Colonic mucosa (tissue), 4 donors: ENCODE measurements at places on chromosomes 1 and 21. TPM values are rescaled to one million over a fixed set of nuclear protein-coding genes. Genes with fewer than 3 reads are reported as not detected.
A peak's percentile ranks its signal among the peaks of the same experiment; 100 is the strongest.

DNA sequence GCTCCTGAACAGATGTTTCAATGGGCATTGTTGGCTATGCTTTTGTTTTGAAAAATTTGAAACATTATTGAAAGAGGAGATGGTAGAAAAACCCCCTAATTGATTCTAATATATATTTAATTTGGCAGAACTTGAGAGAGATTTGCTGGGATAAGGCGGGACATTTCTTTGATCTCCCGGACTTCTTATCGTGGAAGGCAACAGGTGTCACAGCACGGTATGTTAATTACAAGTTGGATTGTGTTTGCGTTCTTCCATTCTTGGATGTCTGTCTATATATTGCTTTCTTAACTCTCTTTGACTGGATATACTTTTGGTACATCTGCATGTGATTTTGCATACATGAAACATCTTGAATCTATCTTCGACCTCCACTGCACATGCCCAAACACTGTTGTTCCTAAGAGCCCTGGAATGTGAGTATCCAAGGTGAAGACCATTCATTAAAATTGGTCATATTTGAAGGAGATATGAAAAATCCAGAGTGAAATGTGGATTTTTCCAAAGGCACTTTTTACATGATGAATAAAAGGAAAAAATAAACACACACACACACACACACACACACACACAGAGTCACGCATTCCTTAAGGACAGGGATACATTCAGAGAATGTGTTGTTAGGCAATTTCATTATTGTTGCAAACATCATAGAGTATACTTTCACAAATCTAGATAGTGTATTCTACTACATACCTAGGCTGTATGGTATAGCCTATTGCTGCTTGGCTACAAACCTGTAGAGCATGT, 81.9 kb downstream of the FGGY start:
- no peaks in the 10 kb centered on the region for H3K27me3 ChIP-seq
- no peak for DNase-seq
- no peak overlapping the region for H3K27ac ChIP-seq
- no peaks in the 10 kb centered on the region for H3K36me3 ChIP-seq

- no peak for DNase-seq
- no peaks in the 10 kb centered on the region for H3K36me3 ChIP-seq
- H3K4me1 ChIP-seq: peaks cover 8% of the 10 kb centered on the region
- H3K4me3 ChIP-seq: no peak overlapping the region
Observed at GRCh38 chr21:45076245-45076711, 1.9 kb downstream of the ADARB1 start.

DNA sequence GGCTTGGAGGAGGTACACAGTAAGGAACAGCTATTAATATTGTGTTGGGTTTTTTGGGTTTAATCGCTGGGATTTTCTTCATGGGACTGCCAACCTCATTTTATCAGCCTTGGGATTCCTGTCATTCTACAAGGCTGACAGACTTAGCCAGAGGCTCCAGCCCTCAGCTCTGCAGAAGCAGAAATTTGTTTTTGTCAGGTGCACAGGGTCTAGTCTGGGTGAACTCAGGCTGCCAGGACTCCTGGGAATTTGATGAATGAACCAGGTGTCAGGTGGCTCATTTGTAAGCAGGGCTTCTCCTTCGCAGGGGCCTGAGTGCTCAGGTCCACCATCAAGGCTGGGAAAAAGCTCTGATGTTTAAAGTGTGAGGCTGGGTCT, 11.5 kb upstream of the ZNF362 start:
- H3K4me3 ChIP-seq: no peak overlapping the region
- no peaks in the 10 kb centered on the region for H3K27me3 ChIP-seq
- H3K27ac ChIP-seq: no peak overlapping the region
- DNase-seq: no peak
- no peaks in the 10 kb centered on the region for H3K4me1 ChIP-seq

GRCh38 chr1:190353538-190354101, 124.0 kb downstream of the BRINP3 start:
- no peak overlapping the region for H3K27ac ChIP-seq
- H3K36me3 ChIP-seq: no peaks in the 10 kb centered on the region
- H3K4me1 ChIP-seq: no peaks in the 10 kb centered on the region
- DNase-seq: no peak

GRCh38 chr1:216464489-216464888, 41.2 kb upstream of the USH2A start:
- H3K27me3 ChIP-seq: no peaks in the 10 kb centered on the region
- H3K4me1 ChIP-seq: no peaks in the 10 kb centered on the region
- DNase-seq: no peak

DNA sequence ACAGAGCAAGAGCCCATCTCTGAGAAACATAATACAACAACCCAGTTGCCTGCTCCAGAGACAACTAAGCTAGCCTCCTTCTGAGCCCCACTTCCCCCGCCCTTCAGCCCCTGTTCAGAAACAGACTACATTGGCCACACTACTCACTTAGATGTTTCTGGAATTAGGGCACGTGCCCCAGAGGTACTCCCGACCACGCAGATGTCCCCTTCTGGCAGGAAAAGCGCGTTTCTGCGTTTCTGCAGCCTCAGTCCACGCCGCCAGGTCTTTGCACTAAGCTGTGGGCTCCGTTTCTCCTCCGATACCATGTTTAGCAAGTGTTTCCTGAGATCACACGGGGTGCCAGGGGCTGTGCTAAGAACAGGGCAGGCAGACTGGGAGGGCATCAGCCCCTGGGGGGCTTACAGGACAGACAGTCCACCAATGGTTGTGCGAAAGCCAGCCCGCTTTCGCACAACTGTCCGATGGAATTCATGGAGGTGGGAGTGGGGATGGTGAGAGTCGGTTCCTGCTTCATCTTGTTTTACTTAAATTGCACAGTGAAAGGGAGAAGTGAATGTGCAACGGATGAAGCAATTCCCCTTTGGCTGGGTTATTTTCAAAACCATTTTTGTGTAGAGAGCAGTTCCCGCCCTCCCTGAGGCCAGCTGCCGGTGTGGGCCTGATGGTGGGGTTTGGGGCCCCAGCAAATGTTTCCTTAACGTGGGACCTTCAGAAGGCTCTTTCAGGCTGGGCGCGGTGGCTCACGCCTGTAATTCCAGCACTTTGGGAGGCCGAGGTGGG, 2.7 kb downstream of the PIK3CD start:
- no peaks in the 10 kb centered on the region for H3K4me1 ChIP-seq
- no peaks in the 10 kb centered on the region for H3K36me3 ChIP-seq
- no peak for DNase-seq
- peak overlapping the region; percentile 44 for H3K4me3 ChIP-seq

Gene AMY1A
- total RNA-seq: not detected

GRCh38 chr1:203995228-203995627, 77.7 kb upstream of the SOX13 start:
- H3K4me1 ChIP-seq: no peaks in the 10 kb centered on the region
- no peaks in the 10 kb centered on the region for H3K36me3 ChIP-seq

GRCh38 chr1:117094841-117095604, 26.5 kb downstream of the TRIM45 start:
- no peak overlapping the region for H3K4me3 ChIP-seq
- no peaks in the 10 kb centered on the region for H3K36me3 ChIP-seq
- no peaks in the 10 kb centered on the region for H3K27me3 ChIP-seq
- H3K4me1 ChIP-seq: no peaks in the 10 kb centered on the region
- no peak overlapping the region for H3K27ac ChIP-seq

GRCh38 chr1:228166170-228166936, 749 bp downstream of the IBA57 start:
- no peaks in the 10 kb centered on the region for H3K36me3 ChIP-seq
- H3K27me3 ChIP-seq: no peaks in the 10 kb centered on the region
- DNase-seq: peak; percentile 78
- H3K4me3 ChIP-seq: peak overlapping the region; percentile 78
- H3K4me1 ChIP-seq: peaks cover 4% of the 10 kb centered on the region

DNA sequence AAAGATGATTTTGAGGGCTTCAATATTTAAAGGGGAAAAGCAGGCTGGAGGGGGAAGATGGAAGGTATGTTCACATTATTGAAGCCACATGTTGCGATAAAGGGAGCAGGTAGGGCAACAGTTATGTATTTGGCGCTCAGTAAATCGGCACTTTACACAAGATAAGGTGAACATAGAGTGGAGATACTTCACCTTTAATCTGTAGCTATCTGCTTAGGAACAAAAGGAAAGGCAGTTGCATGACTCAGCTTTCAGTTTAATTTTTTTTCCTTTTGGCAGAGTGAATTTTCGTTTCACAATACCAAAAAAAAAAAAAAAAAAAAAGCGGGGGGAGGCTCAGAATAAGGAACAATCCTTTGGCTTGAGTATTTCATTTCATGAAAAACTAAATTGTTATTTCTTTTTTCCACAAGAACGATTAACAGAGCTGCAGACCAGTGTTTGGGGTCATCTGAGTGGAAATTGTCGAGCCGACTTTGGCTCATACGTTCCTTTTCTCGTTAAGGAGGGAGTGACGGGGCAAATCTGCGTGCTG, 1.1 kb upstream of the COQ8A start:
- no peak for DNase-seq
- H3K4me1 ChIP-seq: peaks cover 19% of the 10 kb centered on the region
- H3K4me3 ChIP-seq: peak overlapping the region; percentile 90
- H3K27ac ChIP-seq: peak overlapping the region; percentile 98

GRCh38 chr1:208224192-208224713, 19.9 kb downstream of the PLXNA2 start:
- no peaks in the 10 kb centered on the region for H3K4me1 ChIP-seq
- no peak for DNase-seq
- no peak overlapping the region for H3K4me3 ChIP-seq
- H3K36me3 ChIP-seq: no peaks in the 10 kb centered on the region

DNA sequence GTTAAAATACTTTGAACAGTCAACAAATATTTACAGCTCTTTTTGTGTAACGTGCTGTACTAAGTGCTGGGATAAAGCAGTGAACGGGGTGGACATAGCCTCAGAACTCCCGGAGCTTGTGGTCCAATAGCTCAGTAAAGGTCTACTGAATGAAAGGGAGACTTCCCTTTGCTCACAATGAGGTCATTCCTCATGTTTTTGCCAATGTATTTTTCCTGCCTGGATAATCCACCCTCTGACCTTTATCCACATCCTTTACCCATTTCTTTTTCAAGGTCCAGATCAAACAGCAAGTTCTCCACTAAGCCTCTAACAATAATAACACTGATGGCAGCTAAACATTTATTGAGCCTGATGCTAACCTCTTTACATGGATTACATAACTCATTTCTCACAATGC, 55.9 kb downstream of the LEPR start:
- no peaks in the 10 kb centered on the region for H3K27me3 ChIP-seq
- no peaks in the 10 kb centered on the region for H3K4me1 ChIP-seq
- no peaks in the 10 kb centered on the region for H3K36me3 ChIP-seq
- no peak overlapping the region for H3K27ac ChIP-seq
- H3K4me3 ChIP-seq: no peak overlapping the region

DNA sequence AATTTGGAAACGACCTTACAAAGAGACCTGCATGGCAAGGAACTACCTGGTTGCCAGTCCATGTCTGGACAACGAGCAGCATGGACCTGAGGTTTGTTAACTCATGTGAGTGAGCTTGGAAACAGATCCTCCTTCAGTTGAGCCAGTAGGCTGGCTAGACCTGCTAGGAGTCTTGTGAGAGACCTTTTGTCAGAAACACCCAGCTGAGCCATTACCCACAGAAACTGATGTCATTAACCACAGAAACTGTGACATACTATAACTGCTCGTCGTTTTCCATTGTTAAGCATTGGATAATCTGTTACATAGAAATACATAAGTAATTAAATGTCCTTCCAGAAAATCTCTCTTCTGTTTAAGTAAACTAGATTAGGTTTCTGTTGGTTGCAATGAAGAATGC, 211.1 kb upstream of the C21orf91 start:
- H3K27me3 ChIP-seq: no peaks in the 10 kb centered on the region
- DNase-seq: no peak
- H3K4me1 ChIP-seq: no peaks in the 10 kb centered on the region

DNA sequence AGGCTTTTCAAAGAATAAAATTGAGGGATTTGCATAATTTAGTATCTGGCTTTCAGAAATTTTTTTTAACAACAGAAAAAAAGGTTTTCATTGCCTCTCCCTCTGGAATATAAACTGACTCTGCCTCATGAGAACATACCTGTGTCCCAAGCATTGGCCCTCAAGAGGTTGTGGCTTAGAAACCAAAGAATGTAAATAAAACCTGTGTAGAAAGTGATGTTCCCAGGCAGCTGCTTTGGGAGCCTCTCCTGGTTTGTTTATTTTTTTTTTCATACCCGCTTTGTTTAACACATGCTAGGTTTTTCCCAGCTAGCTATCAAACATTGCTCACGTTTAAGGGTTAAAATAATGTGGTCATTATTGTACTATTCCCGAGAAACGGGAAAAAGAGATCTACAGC, 40.5 kb upstream of the IFNAR2 start:
- DNase-seq: no peak
- H3K4me3 ChIP-seq: no peak overlapping the region
- H3K27ac ChIP-seq: no peak overlapping the region
- H3K27me3 ChIP-seq: no peaks in the 10 kb centered on the region

Gene PRAMEF4
- total RNA-seq: not detected

DNA sequence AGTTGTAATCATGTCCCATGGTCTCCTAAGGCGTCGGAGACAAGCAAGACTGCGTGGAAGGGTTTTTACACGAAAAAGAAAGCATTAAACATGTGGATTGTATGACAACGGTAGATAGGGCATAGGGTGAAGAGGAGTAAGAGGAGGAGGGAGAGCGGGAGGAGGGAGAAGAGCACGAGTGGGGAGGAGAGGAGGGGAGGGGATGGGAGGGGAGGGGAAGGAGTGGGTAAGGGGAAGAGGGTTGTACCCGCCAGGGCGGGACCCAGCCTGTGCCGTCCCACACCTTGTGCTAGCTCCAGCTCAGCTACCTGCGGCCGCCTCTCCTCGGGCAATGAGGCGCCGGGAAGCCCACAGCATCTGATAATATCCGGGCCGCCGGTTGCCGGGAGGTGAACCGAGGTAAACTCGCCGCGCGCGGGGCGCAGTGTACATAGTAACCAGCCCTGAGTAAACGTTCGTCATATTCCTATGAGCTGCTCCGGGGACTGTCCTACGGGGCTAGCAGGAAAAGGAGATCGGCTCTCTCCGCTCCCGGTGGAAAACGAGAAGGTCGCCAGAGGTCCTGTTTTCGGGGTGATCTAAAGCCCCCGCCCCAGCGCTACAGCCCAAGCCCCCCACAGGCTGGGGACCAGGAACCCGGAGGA, 449 bp upstream of the RCAN3 start:
- no peaks in the 10 kb centered on the region for H3K36me3 ChIP-seq
- peak overlapping the region; percentile 88 for H3K27ac ChIP-seq
- H3K4me1 ChIP-seq: peaks cover 5% of the 10 kb centered on the region
- DNase-seq: peak; percentile 79
- H3K4me3 ChIP-seq: peak overlapping the region; percentile 71

Gene LRRC3
- 2.7 TPM for total RNA-seq

- no peaks in the 10 kb centered on the region for H3K27me3 ChIP-seq
- no peaks in the 10 kb centered on the region for H3K4me1 ChIP-seq
- H3K27ac ChIP-seq: no peak overlapping the region
Observed at GRCh38 chr1:168387781-168388760, 107.4 kb downstream of the TBX19 start.

DNA sequence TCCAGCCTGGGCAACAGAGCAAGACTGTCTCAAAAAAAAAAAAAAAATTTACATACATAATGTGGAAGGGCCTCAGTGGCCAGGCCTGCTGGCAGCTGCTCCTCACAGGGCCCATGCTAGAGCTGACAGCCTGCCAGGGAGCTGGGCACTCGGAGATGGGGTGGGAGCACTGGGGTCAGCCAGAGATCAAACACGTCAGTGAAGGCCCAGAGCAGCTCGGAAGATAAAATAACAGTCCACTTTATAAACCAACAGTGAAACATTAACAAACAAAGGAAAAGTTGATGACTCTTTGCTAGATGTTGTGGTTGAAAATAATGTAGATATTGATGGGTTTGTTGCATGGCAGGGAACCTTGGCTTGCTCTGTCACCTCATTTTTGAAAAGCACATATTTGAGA, 42.7 kb downstream of the ATP5PF start:
- no peaks in the 10 kb centered on the region for H3K36me3 ChIP-seq
- H3K27me3 ChIP-seq: no peaks in the 10 kb centered on the region
- H3K27ac ChIP-seq: no peak overlapping the region
